ENCODE measurements at places on chromosomes 6 and 20.

GRCh38 chr6:157552820-157553485 lies 172.0 kb downstream of the ZDHHC14 start:
- no peak for ATAC-seq

GRCh38 chr6:132898376-132898775 lies 84.0 kb downstream of the RPS12 start:
- no peak for ATAC-seq

DNA sequence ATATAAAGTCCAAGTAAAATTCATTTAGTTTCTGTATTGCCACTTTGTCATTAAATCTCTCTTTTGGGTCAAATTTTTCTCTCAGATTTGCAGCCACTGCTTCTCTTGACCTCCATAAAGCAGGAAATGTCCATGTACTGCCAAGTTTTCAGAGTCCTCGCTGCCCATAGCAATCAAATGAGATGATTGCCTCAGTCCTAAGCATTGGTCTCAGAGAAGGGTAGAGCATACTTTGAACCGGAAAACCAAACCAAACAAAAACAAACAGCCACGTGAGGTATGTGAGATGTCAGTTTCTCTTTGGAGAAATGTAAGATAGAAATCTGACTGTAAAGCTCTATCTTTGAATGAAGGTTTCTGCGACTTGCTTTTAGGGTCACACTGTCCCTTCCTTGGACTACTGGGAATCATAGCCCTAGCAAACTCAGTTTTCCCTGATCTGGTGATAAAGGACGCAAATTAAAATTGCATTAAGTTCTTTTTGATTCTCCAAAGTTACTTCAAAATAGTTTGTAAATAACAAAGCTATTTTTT lies 505.4 kb upstream of the CITED2 start:
- ATAC-seq, result no peak

- no peak for ATAC-seq
Observed at GRCh38 chr6:161547617-161548016, 273.8 kb upstream of the AGPAT4 start.

- no peak for ATAC-seq
Observed at GRCh38 chr6:136880748-136881460, 41.2 kb upstream of the SLC35D3 start.

Measured in stimulated activated memory B cell treated with anti-CD40 and anti-IgM and Interleukin-4, amounts not matched to agents 10 μg/mL and 1 μg/mL and 100 μg/mL, for 72 hours (primary cell).